ENCODE measurements at places on chromosomes 4 and X.

GRCh38 chr4:80362578-80363181, 27.1 kb downstream of the CFAP299 start:
- DNase-seq: no peak

DNA sequence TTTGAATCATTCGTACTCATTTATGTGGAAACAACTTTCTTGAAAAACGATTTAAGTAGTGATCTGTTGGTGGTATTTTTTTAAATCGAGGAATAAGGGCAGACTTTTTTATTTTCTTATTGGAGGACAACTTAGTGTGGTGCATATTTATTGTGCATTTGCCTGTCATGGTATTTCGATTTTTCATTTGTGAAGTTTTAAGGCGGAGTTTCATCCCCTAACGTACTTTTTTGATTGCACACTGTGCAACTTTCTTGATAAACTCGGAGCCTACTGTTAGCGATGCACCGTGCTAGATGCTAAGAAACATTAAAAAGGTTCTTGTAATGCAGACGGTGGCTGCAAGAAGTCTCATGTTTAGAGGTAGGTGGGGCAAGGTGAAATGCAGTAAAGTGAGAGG, 1.4 kb downstream of the ZFX start:
- no peak for DNase-seq

GRCh38 chr4:68617003-68617698, 41.0 kb upstream of the UGT2B17 start:
- no peak for DNase-seq

DNA sequence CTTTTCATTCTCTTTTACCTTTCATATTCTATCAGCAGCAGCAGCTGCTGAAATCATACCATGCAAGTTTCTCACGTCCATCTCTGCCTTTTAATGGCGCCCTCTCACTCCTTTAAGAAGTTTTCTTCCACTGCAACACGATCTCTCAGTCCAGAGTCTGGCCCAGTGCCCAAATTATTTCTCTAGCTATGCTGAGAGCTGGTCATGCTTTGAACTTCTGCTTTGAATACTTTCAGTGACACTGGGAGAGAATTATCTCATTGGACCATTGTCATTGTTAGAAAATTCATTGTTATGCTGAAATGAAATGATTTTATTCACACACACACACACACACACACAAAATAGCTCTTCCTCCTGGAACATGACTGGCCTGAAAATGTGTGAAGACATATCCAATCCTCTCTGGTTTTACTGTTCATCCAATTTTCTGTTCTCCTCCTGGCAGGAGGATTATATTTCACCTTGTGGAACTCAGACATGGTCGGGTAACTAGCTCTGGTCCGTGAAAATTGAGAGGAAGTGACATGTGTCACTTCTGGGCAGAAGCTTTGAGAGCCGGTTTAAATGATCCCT, 1.3 kb upstream of the PDHA1 start:
- DNase-seq: no peak

- no peak for DNase-seq
These were observed 64.6 kb upstream of the PAGE1 start for GRCh38 chrX:49760290-49760890.

- DNase-seq: no peak
These were observed 145.0 kb downstream of the GPC3 start for GRCh38 chrX:133840415-133840814.

GRCh38 chr4:81522711-81523110, 51.0 kb upstream of the RASGEF1B start:
- DNase-seq: no peak

DNA sequence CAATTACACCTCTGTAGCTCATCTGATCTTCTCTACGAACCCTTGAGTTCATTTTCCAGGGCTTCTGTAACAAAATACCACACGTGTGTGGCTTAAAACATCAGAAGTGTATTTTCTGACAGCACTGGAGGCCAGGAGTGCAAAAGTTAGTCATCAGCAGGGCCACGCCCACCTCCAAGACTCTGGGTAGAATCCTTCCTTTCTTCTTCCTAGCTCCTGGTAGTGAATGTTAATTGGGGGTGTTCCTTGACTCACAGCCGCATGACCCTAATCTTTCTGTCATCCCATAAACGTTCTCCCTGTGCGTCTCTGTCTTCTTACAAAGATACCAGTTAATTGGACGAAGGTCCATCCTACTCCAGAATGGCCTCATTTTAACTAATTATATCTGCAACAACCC, 115.0 kb downstream of the TRIML1 start:
- DNase-seq: no peak

DNA sequence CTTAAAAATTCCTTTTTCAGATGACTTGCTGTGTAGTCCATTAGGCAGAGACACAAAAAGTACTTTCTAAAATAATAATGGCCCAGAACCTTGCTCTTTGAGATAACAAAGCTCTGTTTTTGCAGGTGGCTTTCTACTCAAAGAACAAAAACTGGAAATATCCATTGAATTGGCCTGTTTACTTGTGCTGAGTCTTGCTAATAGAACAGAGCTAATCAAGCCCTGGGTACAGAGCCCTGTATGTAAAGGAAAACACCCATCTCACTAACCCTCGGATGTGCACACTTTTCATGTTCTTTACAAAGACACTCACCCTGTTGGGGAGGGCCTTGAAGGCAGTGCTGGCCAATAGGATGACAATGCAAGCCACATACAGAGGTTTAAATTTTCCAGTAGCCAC, 27.0 kb upstream of the LNX1 start:
- DNase-seq: no peak

DNA sequence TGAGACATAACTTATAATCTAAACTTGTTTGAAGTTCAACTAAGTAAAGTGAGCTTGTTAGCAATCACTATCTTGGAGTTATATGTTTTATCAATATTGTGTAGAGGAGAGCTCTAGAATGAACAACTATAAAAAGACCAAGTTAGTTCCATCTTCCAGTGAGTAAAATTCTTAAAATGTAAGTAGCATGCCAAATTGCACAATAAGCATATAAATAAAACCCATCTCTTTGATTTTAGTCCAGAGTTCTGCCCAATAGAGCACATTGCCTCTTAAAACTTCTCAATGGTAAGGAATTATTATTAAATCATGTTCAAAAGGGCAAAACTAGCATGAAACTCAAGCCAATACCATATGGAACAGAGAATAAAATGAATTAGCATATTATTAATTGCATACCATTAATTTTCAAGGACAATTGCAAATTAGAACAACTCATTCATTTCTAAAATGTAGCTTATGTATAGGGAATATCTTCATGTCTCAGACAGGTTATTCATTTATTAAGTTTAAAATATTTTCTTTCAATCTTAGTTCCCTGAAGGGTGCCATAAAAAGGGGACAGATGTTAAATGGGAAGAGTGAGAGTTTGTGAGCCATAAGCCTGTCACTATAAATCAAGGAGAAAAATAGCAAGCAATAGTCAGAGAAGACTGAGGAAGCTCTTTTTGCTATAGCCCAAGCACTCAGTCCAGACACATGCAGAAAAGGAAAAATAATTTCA, 507.6 kb downstream of the CENPC start:
- DNase-seq: no peak

DNA sequence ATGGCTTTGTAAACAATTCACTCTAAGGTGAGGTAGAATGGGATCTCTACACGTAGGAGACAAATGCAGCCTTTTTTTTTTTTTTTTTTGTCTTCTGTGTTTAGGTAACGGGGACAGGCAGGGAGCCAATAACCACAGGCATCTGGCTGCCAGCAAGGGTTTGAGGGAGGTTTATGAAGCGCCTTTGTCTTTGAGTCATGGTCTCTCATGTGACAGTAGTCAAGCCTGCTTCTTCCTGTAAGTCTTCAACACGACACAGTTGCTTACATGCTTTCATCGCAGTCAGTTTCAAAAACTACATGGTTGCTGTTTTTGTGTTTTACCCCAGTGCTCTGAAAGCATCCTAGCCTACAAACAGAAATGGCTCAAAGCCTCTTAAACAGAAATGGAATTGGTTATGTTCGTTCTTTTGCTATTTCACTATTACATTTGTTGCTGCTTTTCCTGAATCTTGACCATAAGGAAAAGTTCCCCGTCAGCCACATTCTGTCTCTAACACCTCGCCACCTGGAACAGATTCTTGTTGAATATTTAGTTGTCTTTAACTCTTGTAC, 127.8 kb upstream of the METTL14 start:
- DNase-seq: peak; percentile 48

DNA sequence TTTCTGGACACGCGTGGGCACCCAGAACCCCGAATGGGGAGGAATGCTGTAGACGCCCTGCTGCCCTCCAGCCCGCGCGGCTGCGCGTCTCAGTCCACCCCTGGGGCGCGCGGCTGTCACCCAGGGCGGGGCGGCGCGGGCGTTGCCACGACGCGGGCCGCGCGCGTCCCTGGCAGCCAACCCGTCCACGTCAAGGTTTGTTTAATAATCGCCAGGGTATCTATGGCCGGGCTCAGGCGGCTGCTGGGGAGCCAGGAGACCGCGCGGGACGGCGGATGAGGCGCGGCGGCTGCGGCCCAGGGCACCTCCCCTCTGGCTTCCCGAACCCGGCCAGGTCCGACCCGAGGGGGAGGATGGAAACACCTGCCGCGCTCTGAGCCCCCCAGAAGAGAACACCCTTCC, at the start of gene SPATA18:
TSS of gene SPATA18 (plus strand) at position 92 of the 402 bp plus-strand sequence. CDS start 401 bp downstream, outside the sequence.
- no peak for DNase-seq

Measured in NCI-H2107 (cell line).